ENCODE measurements at places on chromosomes 5 and 9.

- DNase-seq, result no peak
These were observed 152.8 kb downstream of the GAS1 start for GRCh38 chr9:86794391-86795046.

GRCh38 chr5:2166979-2167377 lies 284.3 kb upstream of the IRX4 start:
- no peak for DNase-seq

DNA sequence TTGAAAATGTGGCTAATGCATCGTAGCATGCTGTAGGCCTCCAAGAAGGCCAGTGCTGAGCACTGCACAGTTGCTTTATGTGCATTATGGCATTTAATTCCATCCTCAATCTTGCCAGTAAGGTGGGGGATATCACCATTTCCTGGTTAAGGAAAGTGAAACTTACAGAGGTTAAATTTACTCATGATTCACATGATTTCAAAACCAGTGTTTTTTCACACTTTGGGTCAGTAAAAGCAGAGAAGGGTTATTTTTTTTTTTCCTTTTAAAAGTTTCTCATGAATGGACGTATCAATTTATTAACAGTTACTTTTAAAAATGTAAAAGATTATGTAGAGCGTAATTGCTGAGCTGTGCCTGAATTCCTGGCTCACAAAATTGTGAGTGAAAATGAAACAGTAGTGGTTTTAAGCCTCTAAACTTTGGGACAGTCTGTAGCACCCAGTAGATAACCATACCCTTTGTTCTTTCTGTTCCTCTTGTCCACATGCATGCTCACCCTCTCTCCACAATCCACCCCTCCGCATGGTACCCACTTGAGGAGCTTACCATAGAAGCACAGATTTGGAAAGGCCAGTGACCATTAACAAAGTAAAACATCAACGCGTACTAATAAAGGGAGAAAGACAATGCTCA lies 21.2 kb downstream of the MAST4 start:
- DNase-seq, result no peak

DNA sequence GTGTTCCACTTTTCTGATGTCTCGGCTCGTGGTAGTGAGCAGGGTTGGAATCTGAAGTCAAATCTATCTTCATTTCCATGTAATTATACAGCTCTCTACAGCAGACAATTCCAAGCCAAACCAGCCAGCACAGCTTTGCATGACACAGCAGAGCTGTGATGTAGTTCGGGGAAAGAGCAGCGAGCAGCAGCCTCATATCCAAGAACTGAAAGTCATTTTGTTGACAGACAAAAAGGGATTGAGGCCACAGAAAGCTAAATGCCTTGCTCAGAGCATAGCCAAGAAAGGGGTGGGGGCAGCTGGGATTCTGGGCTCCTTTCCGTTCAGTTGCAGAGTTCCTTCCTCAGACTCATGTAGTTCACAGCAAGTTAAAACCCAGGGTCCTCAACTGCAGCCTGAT lies 32.1 kb downstream of the LCP2 start:
- DNase-seq, result peak; percentile 26

- no peak for DNase-seq
These were observed 233.8 kb downstream of the HSPA4 start for GRCh38 chr5:133285583-133286021.

DNA sequence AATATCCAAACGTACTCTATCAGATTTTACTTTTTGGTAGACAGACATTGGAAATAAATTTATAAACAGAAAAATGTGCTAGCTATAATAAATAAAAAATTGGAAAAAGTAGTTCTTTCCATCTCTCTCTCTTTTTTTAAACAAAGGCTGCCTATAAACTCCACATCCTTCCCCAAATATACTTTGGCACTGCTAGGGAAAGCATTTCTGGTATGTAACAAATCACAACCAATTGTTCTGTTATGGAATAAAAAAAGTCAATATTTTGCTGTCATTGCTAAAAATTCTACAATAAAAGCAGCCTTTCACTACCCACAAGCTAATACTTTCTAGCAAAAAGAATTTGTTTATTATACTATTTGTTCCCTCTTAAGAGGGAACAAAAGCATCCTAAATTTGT lies 169.2 kb upstream of the TARS1 start:
- DNase-seq, result no peak

DNA sequence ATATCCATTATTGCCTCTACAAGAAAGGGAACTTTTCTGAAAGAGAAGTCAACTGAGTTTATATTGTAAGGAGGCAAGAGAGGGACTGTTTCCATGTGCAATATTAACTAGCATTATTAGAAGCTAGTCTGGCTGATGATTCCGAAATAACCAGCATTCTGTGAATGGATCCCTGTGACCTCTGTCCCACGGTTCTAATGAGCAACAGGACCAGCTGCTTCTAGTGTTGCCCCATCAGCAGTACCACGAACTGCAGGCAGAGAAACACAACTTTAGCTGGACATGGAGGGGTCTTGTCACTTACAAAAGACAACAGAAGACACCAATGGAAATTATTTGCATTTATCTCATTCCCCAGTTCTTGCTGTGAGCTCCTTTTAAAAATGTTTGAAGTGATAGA lies 95.4 kb downstream of the MUSK start:
- DNase-seq, result no peak

- no peak for DNase-seq
These were observed 535.5 kb upstream of the GRIN3A start for GRCh38 chr9:102273952-102274351.

- no peak for DNase-seq
These were observed 57.7 kb downstream of the LMX1B start for GRCh38 chr9:126671381-126671831.

DNA sequence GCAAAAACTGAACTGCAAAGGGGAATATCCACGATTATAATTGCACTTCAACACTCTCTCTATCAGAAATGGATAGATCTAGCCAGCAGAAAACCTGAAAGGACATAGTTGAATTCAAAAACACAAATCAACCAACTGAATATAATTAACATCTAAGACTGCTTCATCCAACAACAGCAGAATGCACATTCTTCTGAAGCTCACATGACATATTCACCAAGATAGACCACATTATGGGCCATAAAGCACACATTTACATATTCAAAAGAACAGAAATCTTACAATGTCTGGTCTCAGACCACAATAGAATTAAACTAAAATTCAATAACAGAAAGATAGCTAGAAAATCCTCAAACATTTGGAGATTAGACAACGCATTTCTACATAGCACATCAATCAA lies 118.3 kb downstream of the FBXO4 start:
- no peak for DNase-seq

- DNase-seq, result no peak
These were observed 89.7 kb upstream of the CDKN2B start for GRCh38 chr9:22098643-22099332.

- DNase-seq, result no peak
These were observed 755.3 kb downstream of the TLE1 start for GRCh38 chr9:80934095-80934494.

GRCh38 chr9:122340161-122340560 lies 30.7 kb upstream of the PTGS1 start:
- no peak for DNase-seq

- no peak for DNase-seq
These were observed 24.5 kb downstream of the ARPC5L start for GRCh38 chr9:124886461-124886860.

DNA sequence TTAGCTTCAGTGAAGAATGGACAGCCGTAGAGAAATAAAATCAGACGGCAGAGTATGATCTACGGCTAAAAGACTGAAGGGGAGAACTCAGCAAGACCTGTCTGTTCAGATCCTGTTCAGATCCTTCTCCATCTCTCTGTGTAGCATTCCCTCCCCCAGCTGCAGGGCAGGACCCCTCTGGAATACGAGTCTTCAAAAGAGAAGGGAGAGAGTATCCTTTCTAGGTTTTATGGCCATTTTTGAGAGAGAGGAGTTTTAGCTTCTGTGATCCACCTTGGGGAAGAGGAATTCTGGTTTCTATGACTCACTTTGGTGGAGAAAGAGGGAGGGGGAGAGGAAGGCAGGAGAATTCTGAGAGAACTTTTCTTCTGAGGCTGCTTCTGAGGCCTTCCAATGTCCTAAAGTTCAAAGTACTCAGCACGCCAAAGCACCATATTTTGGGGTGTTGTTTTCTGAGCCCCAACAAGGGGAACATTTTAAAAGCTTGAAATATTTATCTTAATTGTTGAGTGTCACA lies 194.4 kb upstream of the TLE4 start:
- no peak for DNase-seq

- DNase-seq, result no peak
These were observed 44.3 kb downstream of the ERBIN start for GRCh38 chr5:65970481-65971367.

DNA sequence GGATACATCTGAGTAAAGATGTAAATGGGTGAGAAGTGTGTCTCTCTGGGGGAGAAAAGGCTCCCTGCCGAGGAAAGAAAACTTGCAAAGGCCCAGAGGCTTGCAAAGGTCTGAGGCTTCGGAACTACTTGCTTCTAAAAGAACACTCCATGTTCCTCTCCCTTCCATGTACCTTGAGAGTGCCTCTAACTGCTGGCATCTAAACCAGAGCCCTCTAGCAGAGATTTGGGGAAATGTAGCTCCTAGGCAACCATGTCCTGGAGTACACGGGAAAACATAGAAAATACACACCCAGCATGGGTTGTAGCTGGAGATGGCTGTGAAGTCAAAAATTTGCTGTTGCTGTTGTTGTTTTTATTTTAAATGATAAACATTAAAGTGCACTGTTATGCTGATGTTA lies 151.6 kb downstream of the SYK start:
- DNase-seq, result no peak

GRCh38 chr9:93569621-93570174 lies 6.7 kb upstream of the PHF2 start:
- DNase-seq, result no peak

DNA sequence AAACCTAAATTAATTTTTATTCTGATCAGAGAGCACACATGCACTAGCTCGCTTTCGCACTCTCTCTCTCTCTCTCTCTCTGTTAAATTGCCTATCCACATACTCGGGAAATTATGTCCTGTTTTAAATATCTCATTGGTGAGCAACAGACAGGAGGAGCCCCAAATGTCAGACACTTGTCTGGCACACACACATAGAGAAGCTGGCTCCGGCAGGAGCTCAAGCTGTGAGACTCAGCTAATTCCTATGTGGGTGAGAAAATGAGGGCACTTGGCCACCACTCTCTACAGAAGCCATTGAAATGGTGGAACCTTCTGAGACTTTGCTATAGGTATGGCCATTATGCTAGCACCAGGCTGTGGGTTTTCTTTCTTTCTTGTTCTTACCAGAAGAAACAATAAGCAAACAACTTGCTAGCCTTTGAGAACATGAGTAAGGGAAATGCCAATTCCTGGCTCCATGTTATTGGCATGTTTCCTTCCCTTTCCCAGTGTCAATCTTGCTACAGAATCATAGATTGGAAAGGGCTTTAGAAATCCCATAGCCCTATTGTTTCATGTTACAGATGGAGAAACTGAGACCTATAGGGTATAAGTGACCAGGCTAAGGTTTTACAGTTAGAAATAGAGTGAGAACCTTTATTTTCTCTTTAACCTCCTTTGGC lies 9.0 kb downstream of the RFX3 start:
- no peak for DNase-seq

GRCh38 chr9:16152276-16153101 lies 599.6 kb downstream of the CCDC171 start:
- DNase-seq, result no peak

- DNase-seq, result no peak
These were observed 83.7 kb downstream of the PCSK5 start for GRCh38 chr9:75974016-75974766.

DNA sequence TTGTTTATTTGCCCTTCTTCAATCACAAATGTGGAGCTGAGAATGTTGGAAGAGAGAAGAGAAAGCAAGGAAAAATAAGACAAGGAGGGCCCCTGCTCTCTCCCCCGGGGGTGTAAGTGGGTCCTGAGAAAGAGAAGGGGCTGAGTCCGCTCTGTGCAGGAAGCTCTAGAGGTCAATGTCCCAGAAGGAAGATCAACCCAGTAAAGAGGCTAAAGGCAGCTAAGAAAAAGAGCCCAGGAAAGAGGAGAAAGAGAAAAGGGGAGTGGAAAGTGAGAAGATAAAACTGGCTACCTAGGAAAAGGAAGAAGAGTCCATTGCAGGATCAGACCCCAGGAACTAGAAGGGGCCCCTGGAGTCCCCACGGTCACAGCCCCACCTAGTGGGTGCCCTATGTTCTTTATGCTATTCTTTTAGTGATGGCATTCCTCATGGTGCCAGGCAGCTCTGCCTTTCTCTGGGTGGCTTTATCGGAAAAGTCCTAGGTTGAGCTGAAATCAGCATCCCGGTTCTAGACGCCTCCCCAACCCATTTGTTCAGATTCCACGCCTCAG lies 583.4 kb downstream of the ACTL7B start:
- no peak for DNase-seq

GRCh38 chr9:105841562-105841961 lies 147.2 kb downstream of the TMEM38B start:
- no peak for DNase-seq

- no peak for DNase-seq
These were observed 16.8 kb downstream of the ABCA1 start for GRCh38 chr9:104911032-104911607.

- DNase-seq, result no peak
These were observed 102.0 kb downstream of the DMRT2 start for GRCh38 chr9:1152171-1152570.

DNA sequence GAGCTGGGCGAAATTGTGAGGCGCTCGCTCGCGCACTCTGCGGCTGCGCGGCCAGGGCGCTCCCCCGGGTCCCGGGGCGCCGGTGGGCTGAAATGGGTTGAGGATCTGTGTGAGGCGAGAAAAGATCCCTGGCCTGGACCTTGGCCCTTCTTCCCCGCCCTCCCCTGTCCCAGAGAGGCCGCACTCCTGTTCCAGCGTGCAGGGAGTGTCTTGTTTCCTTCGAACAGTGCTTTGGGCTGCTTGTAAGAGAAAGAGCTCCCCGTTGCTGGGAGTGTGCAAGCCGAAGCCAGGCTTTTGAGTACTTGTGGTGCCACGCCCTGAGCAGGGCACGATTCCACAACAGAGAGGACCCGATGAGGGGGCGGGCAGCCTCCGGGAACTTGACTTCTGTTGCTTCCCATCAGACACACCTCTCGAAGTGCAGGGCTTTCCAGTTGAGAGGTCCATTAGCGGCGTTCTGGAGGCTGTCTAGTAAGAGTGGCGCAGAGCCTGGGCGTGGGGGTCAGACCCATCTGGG lies 535 bp downstream of the DOLPP1 start:
- no peak for DNase-seq

- peak; percentile 62 for DNase-seq
These were observed at the start of gene SH2D3C for GRCh38 chr9:127778280-127779135. Gene SH2D3C, minus strand, starts transcription at chr9:127778666. Its CDS starts 39 bp downstream, at chr9:127778627.

DNA sequence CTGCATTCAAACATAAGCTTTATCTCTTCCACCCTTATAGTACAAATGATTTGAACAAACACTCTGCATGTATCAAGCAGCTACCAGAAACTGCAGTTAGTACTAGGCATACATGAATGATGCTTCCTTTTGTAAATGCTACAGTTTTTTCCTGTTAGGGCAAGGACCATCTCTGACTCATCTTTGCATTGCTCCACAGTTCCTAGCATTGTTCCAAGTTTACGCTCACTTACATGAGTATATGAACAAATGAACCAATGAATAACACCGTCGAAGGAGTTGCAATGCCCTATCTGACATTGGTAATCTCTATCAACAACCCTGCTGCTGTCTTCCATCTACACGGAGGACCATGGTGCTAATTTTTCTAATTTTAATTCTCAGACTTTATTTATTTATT lies 2.1 kb upstream of the ALDH7A1 start:
- no peak for DNase-seq

Measured in hematopoietic multipotent progenitor cell (in vitro differentiated cells).